ENCODE measurements at places on chromosomes 1 and 21. TPM values are rescaled to one million over a fixed set of nuclear protein-coding genes. Genes with fewer than 3 reads are reported as not detected.

FMO3 gene
- total RNA-seq = not detected

PPM1J gene
- 1.00 TPM for total RNA-seq

SPRR4 gene
- total RNA-seq = not detected

SLC22A15 gene
- 32.8 TPM for total RNA-seq

LYPD8 gene
- total RNA-seq = not detected

HES5 gene
- 62.8 TPM for total RNA-seq

RIPK4 gene
- total RNA-seq = 0.18 TPM

TESK2 gene
- total RNA-seq = 0.64 TPM

BARHL2 gene
- 1.5 TPM for total RNA-seq

FAM72A gene
- total RNA-seq = 3.1 TPM

OSCP1 gene
- total RNA-seq = 17.1 TPM

SYNJ1 gene
- 22.1 TPM for total RNA-seq

KRTAP19-1 gene
- total RNA-seq = not detected

HSPA6 gene
- 0.27 TPM for total RNA-seq

CFHR4 gene
- not detected for total RNA-seq

RUNX3 gene
- total RNA-seq = not detected

OR2W3 gene
- total RNA-seq = 0.73 TPM

CTSS gene
- total RNA-seq = 7.3 TPM

SMIM1 gene
- 1.7 TPM for total RNA-seq

HDGF gene
- 58.7 TPM for total RNA-seq

ATP6V1G3 gene
- not detected for total RNA-seq

TAS1R1 gene
- total RNA-seq = not detected

S100A2 gene
- total RNA-seq = not detected

PPIAL4G gene
- 1.3 TPM for total RNA-seq

TNFRSF4 gene
- total RNA-seq = not detected

GSTM5 gene
- 10.6 TPM for total RNA-seq

TNFRSF9 gene
- total RNA-seq = not detected

FYB2 gene
- 1.1 TPM for total RNA-seq

SNX7 gene
- 11.3 TPM for total RNA-seq

ERICH3 gene
- total RNA-seq = 8.7 TPM

KCNT2 gene
- total RNA-seq = 20.1 TPM

LRRC53 gene
- 0.27 TPM for total RNA-seq

CCDC18 gene
- total RNA-seq = 12.6 TPM

POGK gene
- total RNA-seq = 37.9 TPM

ACBD3 gene
- total RNA-seq = 32.2 TPM

RO60 gene
- 205 TPM for total RNA-seq

SPRR5 gene
- total RNA-seq = not detected

C1QC gene
- 8.4 TPM for total RNA-seq

SH3D21 gene
- 5.4 TPM for total RNA-seq

KLF17 gene
- not detected for total RNA-seq

ZNF648 gene
- total RNA-seq = 0.82 TPM

TNFRSF25 gene
- 9.5 TPM for total RNA-seq

GPR37L1 gene
- total RNA-seq = 1.1 TPM

OR10J5 gene
- 0.64 TPM for total RNA-seq

TBX19 gene
- total RNA-seq = 1.00 TPM
